Cardiac fibroblast (primary cell): ENCODE measurements at places on chromosomes 12 and 14.

GRCh38 chr14:55350461-55350860 is 61.2 kb downstream of the ATG14 start:
- no peak for DNase-seq

DNA sequence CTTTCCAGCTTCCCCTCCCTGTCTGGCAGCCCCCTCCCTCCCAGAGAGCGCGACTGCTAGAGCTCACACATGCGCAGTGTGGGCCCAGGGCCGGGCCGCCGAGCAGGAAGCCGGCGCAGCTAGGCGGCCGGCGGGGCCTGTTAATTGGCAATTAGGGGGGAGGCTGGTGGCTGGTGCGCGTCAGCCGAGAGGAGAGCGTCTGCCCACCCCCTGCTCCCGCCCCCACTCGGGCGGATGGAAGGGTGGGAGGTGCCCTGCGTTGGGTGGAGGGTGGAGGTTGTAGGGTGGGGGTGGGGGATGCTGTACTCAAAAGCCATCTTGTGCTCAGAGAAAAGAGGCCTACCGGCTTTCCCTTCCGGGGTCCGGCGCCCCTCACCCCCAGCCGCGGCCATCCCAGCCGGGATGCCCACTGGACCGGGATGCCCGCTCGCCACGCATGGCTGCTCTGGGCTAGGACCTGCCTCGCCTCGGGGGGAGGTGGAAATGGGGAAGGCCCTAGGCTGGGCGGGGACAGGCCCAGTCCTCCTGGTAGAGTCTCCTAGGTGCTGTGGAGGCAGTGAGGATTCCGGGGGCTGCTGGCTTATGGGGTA is 9.2 kb downstream of the HOXC8 start:
- peak; percentile 17 for DNase-seq

DNA sequence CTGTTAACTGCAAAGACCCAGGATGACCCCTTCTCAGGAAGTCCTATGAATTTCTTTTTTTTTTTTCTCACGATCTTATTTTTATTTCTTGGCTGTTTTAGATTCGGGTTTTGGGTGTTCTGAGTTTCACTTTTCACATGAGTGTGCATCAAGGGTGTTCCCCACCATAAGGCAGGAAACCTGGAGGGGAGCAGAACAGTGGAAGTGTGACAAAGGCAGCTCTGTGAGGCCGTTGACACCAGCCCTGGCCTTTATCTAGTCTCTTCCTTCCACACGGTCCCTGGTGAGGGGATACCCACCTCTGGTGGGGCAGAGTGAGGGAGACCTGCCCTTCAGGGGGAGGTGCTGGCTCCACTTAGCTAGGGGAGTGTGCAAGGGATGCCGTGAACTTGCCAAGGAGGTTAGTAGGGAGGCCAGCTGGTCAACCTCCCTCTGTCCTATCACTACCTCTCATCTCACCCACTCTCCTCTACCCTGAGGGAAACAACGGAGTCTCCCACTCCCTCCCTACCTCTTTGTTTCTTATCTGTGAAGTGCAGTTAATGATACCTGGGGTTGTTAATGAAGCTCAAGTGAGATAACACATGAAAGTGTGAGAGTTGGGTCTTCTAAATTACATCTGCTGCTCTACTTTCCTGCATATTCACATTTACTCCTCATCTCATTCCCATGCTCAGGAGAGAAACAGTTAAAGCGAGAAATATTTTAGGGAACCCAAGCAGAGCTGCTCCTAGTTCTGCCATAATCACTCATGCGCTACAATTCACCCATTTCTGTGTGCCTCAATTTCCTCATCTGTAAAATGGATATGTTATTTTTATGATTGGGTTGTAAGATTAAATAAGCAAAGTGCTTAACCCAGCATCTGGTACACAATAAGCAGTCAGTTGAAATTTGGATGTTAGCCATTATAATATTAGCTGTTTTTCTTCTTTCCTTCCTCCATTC is 4.4 kb upstream of the GALNT6 start:
- no peak for DNase-seq

- peak; percentile 69 for DNase-seq
Observed at GRCh38 chr14:55701638-55702037, 121.6 kb downstream of the KTN1 start.

DNA sequence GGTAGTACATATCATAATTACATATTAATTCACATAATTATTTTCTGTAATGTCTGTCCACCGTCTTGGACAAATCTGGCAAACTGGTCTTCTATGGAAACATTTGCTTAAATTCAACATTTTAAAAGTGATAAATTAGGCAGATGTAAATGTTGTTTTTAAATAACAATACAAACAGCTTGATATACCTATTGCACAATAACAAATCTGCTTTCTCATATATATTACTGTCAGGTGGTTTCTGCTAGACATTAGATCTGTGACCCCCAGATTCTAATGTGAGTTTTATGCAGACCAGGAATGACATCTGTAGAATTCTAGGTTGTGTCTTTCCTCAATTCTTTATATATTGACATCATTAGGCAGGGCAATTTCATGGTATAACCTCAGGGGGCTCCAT is 173.3 kb downstream of the CCDC59 start:
- no peak for DNase-seq

- DNase-seq = peak; percentile 74
Observed at GRCh38 chr12:127054531-127054930, 1212.4 kb upstream of the TMEM132C start.

- no peak for DNase-seq
Observed at GRCh38 chr14:20383636-20384035, 29.7 kb downstream of the TEP1 start.

DNA sequence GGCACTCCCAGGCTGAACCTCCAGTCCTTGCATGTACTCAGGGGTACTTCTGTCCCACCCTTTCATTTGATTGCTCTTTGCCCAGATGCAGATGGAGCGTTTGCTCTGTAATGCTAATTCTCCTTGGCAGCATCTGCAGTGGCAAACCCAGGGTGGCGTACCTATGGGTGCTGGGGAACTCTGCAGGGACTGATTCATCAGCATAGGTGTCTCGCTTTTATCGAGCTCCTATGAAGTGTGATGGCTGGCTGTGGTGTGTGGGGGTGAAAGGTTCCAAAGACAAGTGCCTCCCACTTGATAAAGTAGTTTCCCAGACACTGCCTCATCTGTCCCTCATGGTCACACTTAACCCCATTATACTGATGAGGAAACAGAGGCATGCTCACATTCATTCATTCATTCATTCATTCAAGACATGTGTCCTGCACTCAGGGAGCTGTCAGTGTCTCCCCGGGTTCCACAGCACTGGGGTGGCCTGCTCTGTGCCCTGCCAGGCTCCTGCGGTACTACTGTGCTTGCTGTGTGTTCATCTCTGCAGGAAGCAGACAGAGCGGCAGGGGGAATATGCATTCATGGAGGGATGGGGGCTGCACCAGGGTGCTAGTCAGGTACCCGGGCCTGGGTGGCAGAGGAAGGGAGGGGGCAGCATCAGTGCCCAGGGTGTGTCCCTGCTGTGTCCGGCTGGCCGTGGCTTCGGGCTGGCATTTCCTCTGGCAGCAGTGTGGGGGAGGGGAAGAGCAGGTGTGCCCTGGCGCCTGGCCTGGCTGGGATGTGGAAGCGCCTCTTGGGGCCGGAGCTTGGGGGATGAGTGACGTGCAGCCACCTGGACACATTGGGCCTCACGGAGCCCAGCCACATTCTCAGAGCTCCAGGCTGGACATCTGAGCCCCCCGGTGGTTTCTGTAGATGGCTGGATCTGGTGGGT is 110.9 kb downstream of the TSPAN9 start:
- no peak for DNase-seq

- no peak for DNase-seq
Observed at GRCh38 chr14:39025250-39025809, 77.7 kb downstream of the SEC23A start.

- DNase-seq = no peak
Observed at GRCh38 chr12:60021235-60021634, 425.4 kb downstream of the SLC16A7 start.

DNA sequence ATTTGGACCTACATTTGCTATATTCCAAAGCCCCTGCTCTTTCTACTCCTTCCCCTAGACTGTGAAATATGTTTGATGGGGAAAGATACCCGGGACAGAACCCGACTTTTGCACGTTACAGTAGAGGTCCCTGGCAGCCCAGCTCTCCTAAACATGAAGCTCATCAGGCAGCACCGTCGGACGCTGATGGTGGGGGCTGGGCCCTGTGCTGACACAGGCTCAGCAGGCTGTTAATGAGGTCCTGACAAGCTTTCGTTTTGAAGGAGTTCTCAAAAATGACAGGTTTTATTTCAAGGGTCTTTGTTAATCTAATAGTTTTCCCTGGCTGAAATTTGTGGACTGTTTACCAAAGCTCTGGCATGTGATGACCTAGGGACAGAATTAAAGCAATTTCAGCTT is 102.3 kb downstream of the SLC25A47 start:
- DNase-seq = no peak

DNA sequence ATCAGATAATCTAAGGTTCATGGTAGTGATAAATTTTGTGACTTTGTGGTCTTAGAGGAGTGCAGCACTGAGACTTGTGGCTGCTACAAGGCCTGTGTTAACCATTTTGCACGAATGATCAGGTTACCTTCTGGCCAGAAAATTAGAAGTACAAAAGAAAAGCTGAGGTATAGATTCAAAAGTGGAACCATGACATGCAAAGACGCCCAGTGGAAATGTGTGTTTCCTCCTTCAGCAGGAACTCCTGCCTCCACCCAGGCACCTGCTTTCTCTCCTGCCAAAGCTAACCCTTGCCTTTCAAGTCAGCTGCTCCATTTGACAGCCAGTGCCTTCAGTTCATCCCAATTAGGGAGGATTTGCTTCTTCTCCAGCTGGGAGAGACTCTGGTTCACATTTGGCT is 10.1 kb downstream of the PDE6H start:
- no peak for DNase-seq

GRCh38 chr14:36229262-36229661 is 52.7 kb upstream of the PTCSC3 start:
- DNase-seq = no peak

GRCh38 chr12:117367006-117367638 is 5.7 kb upstream of the NOS1 start:
- peak; percentile 79 for DNase-seq

- peak; percentile 72 for DNase-seq
Observed at GRCh38 chr12:12432364-12432763, 75.5 kb downstream of the BORCS5 start.

GRCh38 chr12:58959639-58960300 is 39.5 kb upstream of the LRIG3 start:
- DNase-seq = no peak

GRCh38 chr14:30829853-30830252 is 44.5 kb upstream of the COCH start:
- DNase-seq = no peak

- DNase-seq = no peak
Observed at GRCh38 chr12:11738450-11738849, 89.0 kb downstream of the ETV6 start.

GRCh38 chr14:106622200-106622745 is 1095.9 kb downstream of the TMEM121 start:
- DNase-seq = no peak

GRCh38 chr12:87116780-87117179 is 860.6 kb upstream of the MGAT4C start:
- no peak for DNase-seq

- DNase-seq = no peak
Observed at GRCh38 chr14:24892497-24893051, 157.4 kb downstream of the STXBP6 start.

DNA sequence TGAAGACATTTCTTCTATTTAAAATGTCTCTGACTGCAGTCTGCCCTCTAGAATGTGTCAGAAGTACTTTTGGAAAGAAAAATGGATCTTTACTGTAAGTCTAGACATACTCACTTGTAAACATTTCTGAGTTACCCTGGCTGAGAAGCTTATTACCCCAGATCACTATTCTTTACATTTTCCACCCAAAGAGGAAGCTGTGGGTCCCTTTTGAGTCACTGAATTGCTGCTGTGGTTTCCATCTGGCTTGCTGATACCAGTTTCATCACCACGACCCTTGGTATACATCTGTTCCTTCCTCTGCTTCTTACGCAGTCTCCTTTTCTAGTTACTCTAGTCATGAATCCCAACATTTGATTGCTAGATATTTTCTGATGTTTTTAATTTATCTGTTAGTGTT is 20.2 kb upstream of the CLEC4D start:
- DNase-seq = no peak

GRCh38 chr12:24661657-24662096 is 287.2 kb downstream of the BCAT1 start:
- peak; percentile 95 for DNase-seq

GRCh38 chr12:30525171-30525570 is 170.5 kb downstream of the IPO8 start:
- no peak for DNase-seq

- DNase-seq = peak; percentile 47
Observed at GRCh38 chr14:57199921-57200320, 68.8 kb downstream of the EXOC5 start.

- DNase-seq = peak; percentile 88
Observed at GRCh38 chr14:22536853-22537338, 52.1 kb downstream of the DAD1 start.

- no peak for DNase-seq
Observed at GRCh38 chr12:132178801-132179401, 34.6 kb downstream of the NOC4L start.

DNA sequence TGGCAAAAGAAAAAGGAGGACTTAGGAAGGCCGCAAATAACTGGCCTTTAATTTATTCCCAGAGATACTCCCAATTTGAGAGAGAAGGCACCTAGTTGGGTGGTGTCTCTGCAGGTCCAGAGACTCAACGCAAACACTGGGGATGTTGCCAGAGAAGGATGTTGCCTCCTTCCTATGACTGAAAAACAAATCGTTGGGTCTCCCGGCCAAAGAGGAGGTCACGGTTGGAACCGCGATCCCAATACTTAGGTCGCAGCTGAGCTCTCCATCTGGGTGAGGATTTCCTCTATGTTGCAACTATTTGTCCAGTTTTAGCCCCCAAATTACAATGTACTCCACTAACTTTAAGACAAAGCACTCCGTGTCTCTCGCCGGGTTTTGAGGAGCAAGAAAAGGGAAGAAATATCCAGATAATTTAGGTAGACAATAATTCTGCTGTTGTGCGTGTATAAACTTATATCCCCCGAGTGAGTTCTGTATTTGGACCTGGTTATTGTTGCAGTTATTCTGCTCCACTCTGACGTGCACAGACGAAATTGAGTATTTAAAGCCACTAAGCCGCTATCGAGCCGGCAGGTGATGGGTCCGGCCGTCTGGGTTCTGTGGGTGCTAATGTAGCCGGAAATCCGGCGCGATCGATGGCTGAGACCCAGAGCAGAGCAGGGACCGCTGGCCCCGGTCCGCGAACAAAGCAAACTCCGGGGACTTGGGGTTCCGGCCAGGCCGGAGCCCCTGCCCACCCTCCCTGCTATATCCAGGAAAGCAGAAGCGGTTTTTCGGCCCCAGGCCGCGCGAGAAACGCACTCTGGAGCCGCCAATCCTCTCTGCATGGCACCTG is 5.7 kb downstream of the HOXC12 start:
- DNase-seq = no peak

- DNase-seq = no peak
Observed at GRCh38 chr14:66022526-66022925, 463.6 kb upstream of the CCDC196 start.

GRCh38 chr14:104244221-104245011 is 106.0 kb downstream of the KIF26A start:
- no peak for DNase-seq

- no peak for DNase-seq
Observed at GRCh38 chr12:22531205-22531604, 13.1 kb downstream of the C2CD5 start.

- DNase-seq = peak; percentile 76
Observed at GRCh38 chr12:55711786-55712553, 3.9 kb upstream of the BLOC1S1 start.
